ENCODE measurements at places on chromosomes 16 and 17. TPM values are rescaled to one million over a fixed set of nuclear protein-coding genes. Genes with fewer than 3 reads are reported as not detected.

DNA sequence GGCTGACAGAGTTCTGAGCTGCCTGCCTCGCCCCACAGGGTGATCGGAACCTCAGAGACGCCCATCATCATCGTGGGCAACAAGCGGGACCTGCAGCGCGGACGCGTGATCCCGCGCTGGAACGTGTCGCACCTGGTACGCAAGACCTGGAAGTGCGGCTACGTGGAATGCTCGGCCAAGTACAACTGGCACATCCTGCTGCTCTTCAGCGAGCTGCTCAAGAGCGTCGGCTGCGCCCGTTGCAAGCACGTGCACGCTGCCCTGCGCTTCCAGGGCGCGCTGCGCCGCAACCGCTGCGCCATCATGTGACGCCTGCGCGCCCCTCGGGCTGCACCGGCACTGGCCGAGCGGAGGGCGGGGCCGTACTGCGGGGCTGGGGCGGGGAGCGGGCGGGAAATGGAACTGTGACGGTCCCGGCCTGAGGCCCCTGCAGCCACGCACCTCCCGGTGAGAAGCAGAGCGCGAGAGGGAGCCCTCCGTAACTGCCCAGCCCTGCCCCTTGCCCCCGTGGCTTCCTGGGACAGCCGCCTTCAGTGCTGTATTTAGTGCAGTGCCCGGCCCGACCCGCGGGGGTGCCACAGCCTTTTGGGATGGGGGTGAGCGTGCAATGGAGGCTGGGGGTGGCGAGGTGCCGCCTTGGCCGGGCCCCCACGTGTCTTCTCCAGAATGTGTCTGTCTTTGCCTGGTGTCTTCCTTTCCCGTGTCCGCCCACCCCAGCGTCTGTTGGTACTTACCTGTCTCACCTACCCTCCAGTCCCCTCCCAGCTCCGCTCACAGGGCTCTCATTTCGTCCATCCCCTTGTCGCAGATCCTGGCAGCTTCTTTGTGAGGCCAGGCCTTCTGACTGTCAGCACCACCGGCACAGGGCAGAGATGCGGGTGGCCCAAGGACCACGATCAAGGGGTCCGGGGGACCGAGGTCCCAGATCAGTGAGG is 9.8 kb downstream of the RASL10B start:
- DNase-seq: no peak

GRCh38 chr17:80902197-80902962 is 89.3 kb upstream of the CHMP6 start:
- DNase-seq: no peak

DNA sequence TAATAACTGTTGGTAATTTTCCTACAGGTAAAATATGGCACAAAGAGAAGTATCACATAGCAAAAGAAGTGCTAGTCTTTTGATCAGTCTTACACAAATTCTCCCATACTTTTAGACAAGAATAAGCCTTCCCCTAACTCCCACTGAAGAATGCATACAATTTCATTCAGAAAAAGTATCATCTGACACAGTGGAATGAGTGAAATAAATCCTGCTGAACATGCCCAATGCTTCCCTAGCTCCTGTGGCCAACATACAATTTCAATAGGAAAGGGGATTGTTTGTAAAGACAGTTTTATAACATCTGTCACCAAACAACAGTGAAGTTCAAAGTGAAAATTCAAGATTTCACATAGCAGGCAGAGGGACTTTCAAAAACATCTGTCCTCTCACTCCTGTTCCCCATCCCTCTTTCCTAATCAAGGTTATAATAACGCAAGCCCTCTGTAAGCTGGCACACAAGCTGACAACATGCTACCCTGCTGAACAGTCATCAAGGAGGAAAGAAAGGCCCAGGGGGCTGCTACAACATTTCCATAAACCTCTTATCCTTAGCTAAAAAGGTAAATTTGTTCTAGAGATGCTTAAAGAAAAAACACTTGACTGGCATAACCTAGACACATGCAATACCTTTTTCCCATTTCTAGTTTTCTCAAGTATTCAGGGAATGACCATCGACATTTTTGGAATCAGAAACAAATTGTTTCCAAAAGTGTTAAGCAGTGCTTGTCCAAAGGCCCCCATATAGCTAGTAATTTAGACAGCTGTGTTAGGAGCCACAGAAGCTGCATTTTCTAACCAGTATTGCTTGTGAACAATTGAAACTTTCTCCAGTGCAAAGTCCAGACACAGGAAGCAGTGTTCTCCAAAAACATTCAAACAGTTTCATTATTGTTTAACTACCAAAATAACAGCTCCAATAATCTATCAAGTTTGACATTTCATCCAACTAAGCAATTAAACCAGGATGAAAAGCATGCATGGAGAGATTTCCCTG is 11.5 kb upstream of the RFFL start:
- DNase-seq: no peak

DNA sequence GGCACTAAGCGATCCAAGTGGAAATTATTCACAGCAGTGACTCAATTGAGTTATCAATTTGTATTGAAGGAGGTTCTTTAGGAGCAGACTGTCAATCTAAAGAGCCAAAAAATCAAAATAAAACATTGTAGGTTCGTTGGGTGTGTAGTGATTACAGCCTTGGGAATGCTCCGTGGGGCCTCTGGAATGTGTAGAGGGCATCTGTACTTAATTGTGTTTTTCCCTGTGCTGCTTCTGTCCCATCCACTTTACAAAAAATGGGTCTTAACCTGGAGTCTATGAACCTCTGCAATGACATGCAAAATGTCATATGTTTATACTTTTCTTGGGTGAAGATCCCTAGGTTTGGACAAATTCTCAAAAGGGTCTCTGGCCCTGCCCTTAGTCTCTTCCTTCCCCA is 215.1 kb downstream of the CCDC182 start:
- no peak for DNase-seq

Gene TBC1D3K
- not detected for total RNA-seq

DNA sequence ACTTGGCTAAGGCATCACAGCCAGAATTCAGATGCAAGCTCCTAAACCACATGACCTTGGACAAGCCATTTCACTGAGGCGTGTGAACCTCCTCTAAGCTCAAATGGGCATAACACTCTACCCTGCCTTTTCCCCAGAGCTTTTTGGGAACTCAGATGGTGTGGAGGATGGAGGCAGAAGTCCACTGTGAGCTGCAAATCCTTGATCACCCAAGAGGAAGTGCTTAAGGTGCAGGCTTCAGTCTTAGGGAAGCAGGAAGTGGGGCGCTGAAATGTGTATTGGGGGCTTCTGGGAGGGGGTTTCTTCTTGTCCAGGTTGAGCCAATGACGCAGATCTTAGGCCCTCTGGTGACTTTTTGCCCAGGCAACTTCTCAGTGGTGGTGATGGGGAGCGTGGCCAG is 12.9 kb downstream of the CIITA start:
- no peak for DNase-seq

GRCh38 chr17:71287071-71287823 is 833.6 kb upstream of the SOX9 start:
- no peak for DNase-seq
